ENCODE measurements at places on chromosomes 12 and 14.

DNA sequence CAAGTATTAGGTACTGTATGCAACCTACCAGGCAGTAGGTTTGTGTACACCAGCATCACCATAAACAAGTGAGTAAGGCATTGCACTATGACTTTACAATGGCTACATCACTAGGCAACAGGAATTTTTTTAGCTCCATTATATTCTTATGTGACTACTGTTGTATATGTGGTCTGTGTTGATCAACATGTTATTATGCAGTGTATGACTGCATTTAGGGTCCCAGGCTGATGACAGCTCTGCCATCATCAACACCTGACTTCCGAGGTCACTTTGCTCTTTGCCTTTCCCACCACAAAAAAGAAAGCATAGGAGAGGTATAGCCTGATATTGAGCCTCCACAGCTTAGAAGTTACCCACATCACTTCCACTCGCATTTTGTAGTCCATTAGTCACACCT is 217.5 kb upstream of the PELI2 start:
- DNase-seq: no peak

DNA sequence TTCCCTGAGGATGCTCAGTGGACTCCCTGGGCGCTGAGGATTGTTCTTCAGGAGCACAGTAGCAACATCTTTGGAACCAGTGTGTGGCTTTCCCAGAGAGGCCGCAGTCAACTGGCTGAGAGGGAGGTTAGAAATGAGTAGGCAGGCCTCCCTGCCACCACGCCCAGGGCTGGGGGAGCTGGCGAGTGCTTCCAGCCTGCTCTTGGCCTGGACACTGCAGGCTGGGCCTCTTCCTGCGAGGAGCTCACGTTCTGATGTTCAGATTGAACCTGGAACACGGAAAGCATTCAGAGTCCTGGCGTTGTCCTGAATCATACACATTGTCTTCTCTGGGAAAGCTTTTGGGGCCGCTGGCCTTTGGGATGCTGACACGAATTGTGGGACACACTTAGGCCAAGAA is 15.6 kb downstream of the TSPAN9 start:
- no peak for DNase-seq

DNA sequence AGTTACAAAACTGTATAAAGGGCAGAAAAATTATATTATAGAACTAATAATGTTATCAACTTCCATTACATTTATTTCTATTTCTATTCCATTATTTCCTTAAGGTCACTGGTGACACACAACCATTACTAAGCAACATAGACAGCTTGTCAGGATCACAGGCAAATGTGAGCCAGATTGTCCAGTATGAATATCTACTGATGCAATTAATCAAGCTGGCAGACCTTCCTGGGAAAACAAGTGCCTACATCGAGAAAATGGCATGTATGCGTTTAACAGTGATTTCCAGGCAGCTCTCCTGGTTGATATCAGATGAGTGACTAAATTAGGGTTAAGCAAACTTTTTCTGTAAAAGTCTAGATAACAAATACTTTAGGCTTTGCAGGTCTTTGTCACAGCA is 36.9 kb upstream of the TSPAN8 start:
- no peak for DNase-seq

- no peak for DNase-seq
These were observed 132.4 kb upstream of the NEDD1 start for GRCh38 chr12:96774496-96775256.

DNA sequence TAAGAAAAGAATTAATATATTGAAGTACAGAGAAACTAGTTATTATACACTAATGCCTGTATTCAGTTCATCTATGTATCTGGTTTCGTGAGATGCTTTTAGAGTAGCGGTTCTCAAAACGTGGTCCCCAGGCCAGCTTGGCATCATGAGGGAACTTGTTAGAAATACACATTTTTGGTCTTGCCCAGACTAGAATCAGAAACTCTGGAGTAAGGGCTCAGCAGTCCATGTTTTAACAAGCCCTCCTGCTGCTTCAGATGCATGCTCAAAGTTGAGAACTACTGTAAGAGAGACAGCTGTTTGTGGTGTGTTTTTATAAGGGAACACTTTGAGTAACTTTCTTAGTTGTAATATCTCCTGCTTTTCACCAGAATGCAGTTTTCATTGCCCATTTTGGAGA is 18.1 kb downstream of the GPATCH2L start:
- DNase-seq: no peak

DNA sequence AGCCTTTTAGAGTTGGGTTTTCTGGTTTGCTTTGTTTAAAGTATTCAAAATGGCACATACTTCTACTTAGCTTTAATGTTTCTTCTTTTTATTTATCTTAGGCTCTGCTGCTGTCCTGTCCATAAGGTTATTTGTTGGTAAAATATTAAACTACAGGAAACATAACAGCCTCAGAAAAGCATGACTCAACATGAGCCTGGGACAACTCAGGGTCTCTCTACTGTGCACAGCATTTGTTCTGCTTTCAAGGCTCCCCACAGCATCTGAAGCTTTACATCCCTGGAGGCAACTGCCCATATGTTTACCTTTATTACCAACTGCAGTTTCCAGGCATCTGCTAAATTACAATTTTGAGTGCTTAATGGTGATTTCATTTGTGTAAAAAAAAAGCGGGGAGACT is 954.2 kb upstream of the FBXO33 start:
- DNase-seq: no peak

DNA sequence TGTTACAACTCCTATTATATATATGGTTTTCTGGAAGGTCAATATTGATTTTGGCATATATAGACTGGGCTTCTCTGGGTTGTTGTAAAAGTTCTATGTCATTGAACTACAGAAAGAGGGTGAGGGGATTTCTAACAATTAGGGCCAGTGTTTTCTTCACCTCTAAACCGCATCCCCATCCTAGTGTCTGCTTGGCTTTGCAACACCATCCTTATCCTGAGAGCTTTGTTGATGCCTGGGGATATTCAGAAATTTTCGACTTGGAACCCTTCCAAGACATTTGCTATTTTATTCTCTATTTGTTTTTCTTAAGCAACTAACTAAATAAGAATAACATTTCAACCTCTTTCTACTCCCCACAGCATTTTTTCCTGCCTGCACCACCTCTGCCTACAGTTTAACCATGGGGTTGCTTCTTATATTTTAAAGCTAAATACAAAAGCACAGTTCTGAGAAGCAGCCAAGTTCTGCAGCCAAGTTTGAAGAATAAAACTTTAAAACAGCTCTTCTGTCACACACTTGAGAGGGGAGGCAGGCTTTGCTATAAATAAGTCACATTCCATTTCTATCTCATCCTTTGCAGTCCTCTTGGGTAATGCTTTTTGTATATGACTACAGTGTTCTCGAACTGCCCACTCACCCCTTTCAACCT is 53.4 kb downstream of the RGS6 start:
- DNase-seq: no peak

GRCh38 chr12:54658306-54659264 is 10.4 kb upstream of the DCD start:
- peak; percentile 19 for DNase-seq
